Spinal cord (tissue), 10 donors: ENCODE measurements at places on chromosomes 1 and 21. TPM values are rescaled to one million over a fixed set of nuclear protein-coding genes. Genes with fewer than 3 reads are reported as not detected.

RAP1A gene
- polyA plus RNA-seq, result 61.6 TPM

MROH9 gene
- not detected for polyA plus RNA-seq

DENND2C gene
- polyA plus RNA-seq, result 2.7 TPM

- no peak overlapping the region for H3K27ac ChIP-seq
- DNase-seq, result no peak
- no peak overlapping the region for H3K4me3 ChIP-seq
- peaks cover 26% of the 10 kb centered on the region for H3K4me1 ChIP-seq
Observed at GRCh38 chr1:11875094-11875493, 16.3 kb upstream of the NPPB start.

DNA sequence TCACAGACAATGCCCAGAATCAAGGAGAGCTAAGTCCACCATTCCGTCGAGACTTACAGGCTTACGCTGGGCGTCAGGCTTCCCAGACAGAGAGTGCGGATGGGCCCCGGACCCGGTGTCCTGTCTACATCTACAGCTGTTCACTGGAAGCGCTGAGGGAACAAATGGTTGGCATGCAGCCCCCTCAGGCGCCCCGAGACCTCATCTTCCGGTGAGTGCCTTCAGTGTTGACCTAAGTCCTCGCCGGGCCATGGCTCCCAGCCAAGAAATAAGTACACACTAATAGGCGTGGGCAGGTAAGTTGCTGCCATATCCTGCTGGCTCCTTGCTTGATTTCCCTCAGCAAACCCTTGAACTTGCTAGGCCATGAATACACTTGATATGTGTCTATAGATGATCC, 26.2 kb downstream of the HYI start:
- no peak overlapping the region for H3K4me3 ChIP-seq
- peaks cover 99% of the 10 kb centered on the region for H3K36me3 ChIP-seq
- H3K27ac ChIP-seq, result no peak overlapping the region
- H3K27me3 ChIP-seq, result no peaks in the 10 kb centered on the region
- no peak for DNase-seq
- H3K4me1 ChIP-seq, result no peaks in the 10 kb centered on the region

- H3K4me3 ChIP-seq, result no peak overlapping the region
- no peaks in the 10 kb centered on the region for H3K36me3 ChIP-seq
- H3K27me3 ChIP-seq, result no peaks in the 10 kb centered on the region
- H3K27ac ChIP-seq, result no peak overlapping the region
- H3K4me1 ChIP-seq, result no peaks in the 10 kb centered on the region
Observed at GRCh38 chr1:119778359-119778758, 9.7 kb upstream of the HMGCS2 start.

- H3K4me1 ChIP-seq, result no peaks in the 10 kb centered on the region
- H3K36me3 ChIP-seq, result no peaks in the 10 kb centered on the region
- no peak for DNase-seq
- H3K27me3 ChIP-seq, result no peaks in the 10 kb centered on the region
- H3K27ac ChIP-seq, result no peak overlapping the region
Observed at GRCh38 chr21:22468893-22469292, 1470.7 kb downstream of the NCAM2 start.

DNA sequence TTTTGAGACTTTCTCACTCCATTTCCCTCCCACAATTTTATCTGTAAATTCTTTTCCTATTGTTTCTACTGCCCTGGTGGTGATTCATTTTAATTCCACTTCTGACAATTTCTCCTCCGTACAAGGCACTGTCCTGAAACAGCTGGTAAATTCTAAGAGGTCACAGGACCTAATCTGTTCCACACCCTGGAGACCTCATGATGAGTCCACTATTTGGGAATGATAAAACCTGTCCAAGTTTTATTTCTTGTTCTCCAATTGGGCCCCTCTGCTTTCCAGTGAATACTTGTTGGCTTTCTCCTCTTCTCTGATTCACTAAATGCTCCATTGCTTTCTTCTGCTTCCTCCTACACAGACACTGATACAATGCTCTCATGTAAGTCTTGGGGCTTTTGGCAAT, 343.1 kb upstream of the DUSP10 start:
- no peak for DNase-seq
- H3K4me1 ChIP-seq, result no peaks in the 10 kb centered on the region
- no peak overlapping the region for H3K4me3 ChIP-seq
- H3K27ac ChIP-seq, result no peak overlapping the region

ACKR1 gene
- polyA plus RNA-seq, result 21.6 TPM

DNA sequence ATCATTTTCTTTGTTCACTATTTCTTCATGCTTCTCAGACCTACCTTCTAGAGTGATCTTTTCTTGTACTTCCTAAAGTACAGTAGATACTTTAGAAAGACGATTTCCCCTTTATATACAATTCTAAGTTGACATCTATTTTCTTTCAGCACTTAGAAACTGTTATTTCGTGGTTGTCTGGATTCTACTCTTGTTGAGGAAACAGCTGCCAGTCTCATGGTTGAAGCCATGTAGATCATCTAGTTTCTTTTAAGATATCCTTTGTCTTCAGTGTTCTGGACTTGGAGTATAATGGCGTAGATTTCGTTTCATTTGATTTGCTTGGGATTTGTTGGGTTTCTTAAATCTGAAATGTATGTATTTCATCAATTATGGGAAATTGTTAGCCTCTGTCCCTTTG, 67.6 kb downstream of the PKN2 start:
- no peaks in the 10 kb centered on the region for H3K27me3 ChIP-seq
- no peaks in the 10 kb centered on the region for H3K4me1 ChIP-seq
- no peak overlapping the region for H3K4me3 ChIP-seq
- no peak for DNase-seq
- H3K27ac ChIP-seq, result no peak overlapping the region
- H3K36me3 ChIP-seq, result no peaks in the 10 kb centered on the region

SEMA6C gene
- polyA plus RNA-seq, result 34.6 TPM

GRCh38 chr1:89310505-89310904, 37.8 kb upstream of the GBP5 start:
- H3K36me3 ChIP-seq, result no peaks in the 10 kb centered on the region
- no peaks in the 10 kb centered on the region for H3K4me1 ChIP-seq
- H3K27ac ChIP-seq, result no peak overlapping the region
- DNase-seq, result no peak
- H3K4me3 ChIP-seq, result no peak overlapping the region
- no peaks in the 10 kb centered on the region for H3K27me3 ChIP-seq

C1orf53 gene
- polyA plus RNA-seq, result 2.9 TPM

GRCh38 chr1:98496256-98496995, 165.1 kb upstream of the SNX7 start:
- no peak for DNase-seq
- no peaks in the 10 kb centered on the region for H3K4me1 ChIP-seq
- H3K36me3 ChIP-seq, result no peaks in the 10 kb centered on the region
- no peak overlapping the region for H3K4me3 ChIP-seq
- H3K27ac ChIP-seq, result no peak overlapping the region
- no peaks in the 10 kb centered on the region for H3K27me3 ChIP-seq

GRCh38 chr1:75787524-75787923, 1.5 kb downstream of the RABGGTB start:
- no peak overlapping the region for H3K27ac ChIP-seq
- DNase-seq, result no peak
- peaks cover 7% of the 10 kb centered on the region for H3K36me3 ChIP-seq
- H3K4me1 ChIP-seq, result peaks cover 5% of the 10 kb centered on the region
- H3K4me3 ChIP-seq, result peak overlapping the region; percentile 88

- no peaks in the 10 kb centered on the region for H3K4me1 ChIP-seq
- H3K36me3 ChIP-seq, result peaks cover 28% of the 10 kb centered on the region
- DNase-seq, result no peak
- H3K27ac ChIP-seq, result no peak overlapping the region
- no peaks in the 10 kb centered on the region for H3K27me3 ChIP-seq
Observed at GRCh38 chr1:15106608-15107007, 46.9 kb upstream of the TMEM51 start.

- no peak for DNase-seq
- H3K27ac ChIP-seq, result no peak overlapping the region
- no peak overlapping the region for H3K4me3 ChIP-seq
- H3K4me1 ChIP-seq, result peaks cover 8% of the 10 kb centered on the region
- H3K36me3 ChIP-seq, result no peaks in the 10 kb centered on the region
Observed at GRCh38 chr1:29673669-29674626, 437.6 kb downstream of the PTPRU start.

DNA sequence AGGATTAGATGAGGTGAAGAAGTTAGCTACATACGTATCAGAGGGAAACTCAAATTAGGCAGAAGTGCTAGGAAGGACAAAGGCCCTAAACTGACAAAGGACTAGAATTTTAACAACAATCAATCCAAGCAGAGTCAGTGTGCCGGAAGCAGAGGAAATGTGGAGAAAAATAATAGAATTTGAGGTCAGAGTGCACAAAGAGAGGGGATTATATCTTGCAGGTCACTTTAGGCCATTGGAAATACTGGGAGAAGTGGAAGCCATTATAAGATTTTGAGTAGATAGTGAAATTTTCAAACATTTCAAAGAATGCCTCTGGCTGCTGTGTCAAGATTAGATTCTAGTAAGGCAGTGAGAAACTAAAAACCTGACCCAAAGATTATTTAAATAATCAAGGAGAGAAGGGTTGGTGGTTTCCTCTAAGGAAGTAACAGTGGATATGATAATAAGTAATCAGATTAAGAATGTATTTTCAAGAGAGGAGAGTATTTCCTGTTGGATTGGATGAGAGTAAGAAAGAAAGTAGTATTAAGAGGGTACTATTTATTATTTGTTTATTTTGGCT, 889.2 kb upstream of the NCAM2 start:
- H3K4me1 ChIP-seq, result no peaks in the 10 kb centered on the region
- H3K27ac ChIP-seq, result no peak overlapping the region
- no peak overlapping the region for H3K4me3 ChIP-seq
- no peaks in the 10 kb centered on the region for H3K27me3 ChIP-seq
- DNase-seq, result no peak

DNA sequence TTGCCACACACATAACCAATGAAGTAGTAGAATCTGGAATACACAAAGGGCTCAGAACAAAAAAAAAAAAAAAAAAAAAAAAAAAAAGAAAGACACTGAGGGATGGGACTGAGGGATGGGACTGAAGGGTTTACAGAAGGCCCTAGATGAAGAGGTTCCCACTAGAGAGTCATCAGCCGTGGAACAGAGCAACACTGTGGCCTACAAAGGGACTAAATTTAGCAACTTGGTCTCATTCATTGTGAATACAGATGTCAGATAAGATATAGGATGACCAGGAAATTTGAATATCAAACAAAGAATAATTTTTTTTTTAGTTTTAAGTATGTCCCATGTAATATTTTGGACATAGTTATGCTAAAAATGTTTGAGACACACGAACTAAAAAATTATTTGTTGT, 62.1 kb downstream of the GLUL start:
- no peak for DNase-seq
- H3K27ac ChIP-seq, result no peak overlapping the region
- no peaks in the 10 kb centered on the region for H3K36me3 ChIP-seq
- H3K27me3 ChIP-seq, result no peaks in the 10 kb centered on the region
- H3K4me3 ChIP-seq, result no peak overlapping the region

DNA sequence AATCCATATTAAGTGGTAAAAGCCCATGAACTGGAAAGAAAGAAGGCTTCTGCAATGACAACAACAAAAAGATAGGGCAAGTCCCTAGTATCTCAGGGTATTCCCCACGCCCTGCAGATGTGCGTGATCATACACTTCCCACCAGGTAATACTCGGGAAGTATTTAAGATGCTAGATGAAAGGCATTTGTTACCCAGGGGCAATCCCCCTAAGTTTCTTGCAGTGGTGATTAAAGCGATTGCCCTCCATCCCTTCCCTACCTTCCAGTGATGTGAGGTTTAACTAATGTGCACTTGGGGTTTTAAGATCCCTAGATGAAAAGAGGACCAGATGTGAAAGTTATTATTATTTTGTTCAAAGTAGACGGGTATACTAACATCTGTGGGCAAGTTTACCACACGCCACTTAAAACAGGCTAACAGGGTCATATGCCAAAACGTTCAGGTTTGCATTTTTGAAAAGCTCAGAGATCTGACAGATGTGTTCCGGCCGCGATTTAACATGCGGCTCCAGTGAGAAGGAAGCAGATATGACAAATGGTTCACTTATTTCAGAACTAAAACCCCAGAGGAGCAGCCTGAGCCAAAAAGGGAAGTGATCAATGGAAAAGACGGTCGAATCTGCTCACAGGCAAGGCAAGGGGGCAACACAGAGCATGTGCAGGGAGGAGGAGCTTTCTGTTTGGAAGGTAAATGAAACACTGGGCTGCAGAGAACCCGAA, 17.4 kb downstream of the TIAM1 start:
- no peaks in the 10 kb centered on the region for H3K27me3 ChIP-seq
- no peaks in the 10 kb centered on the region for H3K4me1 ChIP-seq
- no peak for DNase-seq
- no peak overlapping the region for H3K4me3 ChIP-seq

GRCh38 chr1:110433803-110434202, 17.1 kb upstream of the PROK1 start:
- peaks cover 13% of the 10 kb centered on the region for H3K4me1 ChIP-seq
- H3K36me3 ChIP-seq, result no peaks in the 10 kb centered on the region
- no peak overlapping the region for H3K27ac ChIP-seq
- no peak overlapping the region for H3K4me3 ChIP-seq
- DNase-seq, result no peak

FAM72C gene
- 1.9 TPM for polyA plus RNA-seq

RYR2 gene
- 16.6 TPM for polyA plus RNA-seq

GRCh38 chr21:43734131-43734927, 15.4 kb downstream of the PDXK start:
- no peaks in the 10 kb centered on the region for H3K27me3 ChIP-seq
- H3K27ac ChIP-seq, result peak overlapping the region; percentile 8
- peaks cover 74% of the 10 kb centered on the region for H3K4me1 ChIP-seq
- no peak for DNase-seq

H6PD gene
- polyA plus RNA-seq, result 22.1 TPM

DNA sequence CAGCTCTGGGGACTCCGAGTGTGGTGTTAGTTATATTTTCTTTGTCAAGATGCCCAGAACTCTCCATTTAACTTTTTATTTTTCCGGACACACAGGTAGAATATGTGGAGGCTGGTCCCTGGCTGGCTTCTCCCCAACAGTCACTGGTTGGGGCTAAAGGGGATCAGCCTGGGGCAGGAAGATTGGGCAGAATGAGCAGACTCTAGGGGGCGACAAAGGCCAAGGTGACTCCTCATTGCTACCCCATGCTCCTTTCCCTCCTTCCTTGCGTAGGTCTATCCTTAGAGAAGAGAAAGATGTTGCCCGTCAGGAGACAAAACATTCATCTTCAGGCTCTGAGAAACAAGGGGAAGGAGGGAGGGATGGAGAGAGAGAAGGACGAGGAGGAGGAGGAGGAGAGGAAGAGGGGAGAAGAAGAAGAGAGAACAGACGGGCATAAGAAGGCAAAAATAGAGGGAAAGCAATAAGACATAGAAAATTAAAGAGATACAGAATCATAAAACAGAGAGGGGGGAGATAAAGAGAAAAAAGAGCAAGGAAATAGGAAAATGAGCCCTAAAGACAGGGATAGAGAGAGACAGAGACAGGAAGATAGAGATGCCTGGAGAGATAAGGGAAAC, 89.9 kb downstream of the FOXD2 start:
- DNase-seq, result no peak
- H3K4me3 ChIP-seq, result no peak overlapping the region
- H3K27ac ChIP-seq, result no peak overlapping the region
- H3K27me3 ChIP-seq, result no peaks in the 10 kb centered on the region
- H3K36me3 ChIP-seq, result no peaks in the 10 kb centered on the region

AGPAT3 gene
- 63.3 TPM for polyA plus RNA-seq

- DNase-seq, result no peak
- peaks cover 7% of the 10 kb centered on the region for H3K36me3 ChIP-seq
- H3K4me3 ChIP-seq, result no peak overlapping the region
- H3K27me3 ChIP-seq, result peaks cover 3% of the 10 kb centered on the region
Observed at GRCh38 chr1:201128476-201128875, 1.5 kb upstream of the ASCL5 start.

- no peak overlapping the region for H3K27ac ChIP-seq
- peaks cover 36% of the 10 kb centered on the region for H3K27me3 ChIP-seq
- DNase-seq, result peak; percentile 51
- H3K36me3 ChIP-seq, result no peaks in the 10 kb centered on the region
- H3K4me1 ChIP-seq, result peaks cover 39% of the 10 kb centered on the region
- H3K4me3 ChIP-seq, result no peak overlapping the region
Observed at GRCh38 chr1:29120947-29121485, 2.7 kb downstream of the TMEM200B start.
